H1 (cell line): ENCODE measurements at places on chromosomes 16 and 17.

DNA sequence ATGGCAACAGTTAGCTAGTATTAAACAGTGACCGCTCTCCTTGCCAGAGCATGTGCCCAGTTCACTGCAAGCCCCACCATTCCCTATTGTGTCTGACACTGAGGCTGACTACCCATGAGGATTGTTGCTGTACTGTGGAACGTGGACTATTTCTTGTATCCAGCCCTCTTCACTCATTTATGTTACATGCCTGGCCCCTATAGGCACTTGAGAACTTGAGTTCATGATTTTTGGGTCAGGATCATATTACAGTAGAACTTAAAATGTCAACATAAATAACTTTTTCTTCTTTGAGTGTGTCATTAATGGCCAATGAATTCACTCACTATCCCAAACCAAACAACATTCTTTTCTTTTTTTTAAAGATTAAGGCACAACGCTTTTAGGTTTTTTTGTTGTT lies 55.7 kb downstream of the LYRM1 start:
- no peak overlapping the region for H3K4me3 ChIP-seq
- no peaks in the 10 kb centered on the region for H3K4me1 ChIP-seq
- no peak for DNase-seq
- no peaks in the 10 kb centered on the region for H3K27me3 ChIP-seq
- no peak overlapping the region for H3K27ac ChIP-seq

DNA sequence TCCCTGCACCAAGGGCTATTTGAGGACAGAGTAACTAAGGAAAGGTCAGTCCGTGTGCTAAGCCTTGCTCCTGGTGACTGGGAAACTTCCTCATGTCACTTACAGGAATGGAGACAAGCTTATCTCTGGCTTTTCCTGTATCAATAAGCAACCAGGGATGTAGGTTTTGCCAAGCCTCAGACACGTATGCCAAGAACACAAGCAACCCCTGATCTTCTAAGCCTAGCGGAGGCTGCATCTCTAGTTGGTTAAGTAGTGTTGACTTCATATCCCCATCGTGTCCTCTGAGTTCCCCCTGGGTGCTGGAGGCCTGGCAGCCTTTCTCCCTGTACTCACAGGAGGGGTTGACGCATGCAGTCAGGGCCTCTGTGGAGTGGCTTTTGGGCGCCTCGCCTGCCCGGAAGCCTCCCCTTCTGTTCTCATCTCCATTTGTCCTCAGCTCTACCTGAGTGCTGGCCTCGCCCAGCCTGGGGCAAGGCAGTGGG lies 1.4 kb upstream of the C1QTNF1 start:
- H3K27me3 ChIP-seq, result peaks cover 72% of the 10 kb centered on the region
- H3K36me3 ChIP-seq, result no peaks in the 10 kb centered on the region
- no peak overlapping the region for H3K27ac ChIP-seq
- peaks cover 2% of the 10 kb centered on the region; the same call in 1 of the 2 replicates for H3K4me1 ChIP-seq

- H3K4me3 ChIP-seq, result no peak overlapping the region
- H3K4me1 ChIP-seq, result no peaks in the 10 kb centered on the region
- H3K27ac ChIP-seq, result no peak overlapping the region
- H3K36me3 ChIP-seq, result no peaks in the 10 kb centered on the region
Measured at GRCh38 chr16:63613701-63614100, 1508.2 kb downstream of the CDH11 start.

GRCh38 chr16:2791174-2791573 lies 3.8 kb upstream of the PRSS33 start:
- DNase-seq, result no peak
- no peak overlapping the region for H3K4me3 ChIP-seq
- H3K27ac ChIP-seq, result no peak overlapping the region
- H3K4me1 ChIP-seq, result 0 out of 2 replicates have a peak, but pooled peaks cover 1% of the 10 kb centered on the region
- H3K27me3 ChIP-seq, result no peaks in the 10 kb centered on the region

- no peak overlapping the region for H3K4me3 ChIP-seq
- H3K27me3 ChIP-seq, result no peaks in the 10 kb centered on the region
- no peaks in the 10 kb centered on the region for H3K4me1 ChIP-seq
- peaks cover 35% of the 10 kb centered on the region for H3K36me3 ChIP-seq
- H3K27ac ChIP-seq, result no peak overlapping the region
Measured at GRCh38 chr16:23668225-23668624, 10.5 kb upstream of the PLK1 start.

DNA sequence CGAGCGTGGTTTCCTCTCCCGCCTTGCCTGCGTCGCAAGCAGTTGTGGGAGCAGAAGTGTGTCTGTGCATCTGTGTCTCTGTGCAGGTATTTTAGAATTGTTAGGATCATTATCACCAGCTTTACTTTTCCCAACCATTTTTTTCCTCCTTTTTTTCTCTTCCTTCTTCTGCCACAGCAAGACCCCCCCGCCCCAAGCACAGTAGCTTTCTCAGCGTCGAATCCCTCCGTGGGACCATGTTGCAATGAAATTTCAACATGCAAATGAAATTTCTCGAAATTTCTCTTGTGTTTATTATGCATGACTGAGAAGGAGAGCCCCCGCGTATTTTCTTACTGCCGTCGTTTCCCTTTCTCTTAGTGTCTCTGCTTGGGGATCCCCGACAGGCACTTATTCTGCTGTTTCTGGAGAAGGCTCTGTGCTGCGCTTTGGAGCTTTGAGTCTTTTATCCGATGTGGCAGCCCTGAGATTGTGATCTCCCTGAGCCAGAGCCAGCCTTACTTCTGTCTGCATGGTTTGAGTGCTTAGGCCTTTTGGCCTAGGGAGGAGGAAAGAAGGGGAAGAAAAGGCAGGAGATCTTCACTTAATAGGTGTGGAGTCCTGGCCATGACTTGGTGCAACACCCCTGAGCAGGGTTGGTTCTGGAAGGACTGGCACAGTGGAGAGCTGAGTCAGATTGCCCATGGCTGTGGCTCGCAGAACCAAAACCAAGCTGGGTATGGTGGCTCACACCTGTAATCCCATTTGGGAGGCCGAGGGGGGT lies 5.0 kb downstream of the ARMC7 start:
- H3K27ac ChIP-seq, result no peak overlapping the region
- H3K4me1 ChIP-seq, result no peaks in the 10 kb centered on the region
- no peaks in the 10 kb centered on the region for H3K36me3 ChIP-seq
- no peaks in the 10 kb centered on the region for H3K27me3 ChIP-seq

GRCh38 chr17:14813649-14814370 lies 451.3 kb downstream of the PMP22 start:
- no peaks in the 10 kb centered on the region for H3K27me3 ChIP-seq
- no peak overlapping the region for H3K4me3 ChIP-seq
- no peaks in the 10 kb centered on the region for H3K4me1 ChIP-seq
- H3K36me3 ChIP-seq, result no peaks in the 10 kb centered on the region

DNA sequence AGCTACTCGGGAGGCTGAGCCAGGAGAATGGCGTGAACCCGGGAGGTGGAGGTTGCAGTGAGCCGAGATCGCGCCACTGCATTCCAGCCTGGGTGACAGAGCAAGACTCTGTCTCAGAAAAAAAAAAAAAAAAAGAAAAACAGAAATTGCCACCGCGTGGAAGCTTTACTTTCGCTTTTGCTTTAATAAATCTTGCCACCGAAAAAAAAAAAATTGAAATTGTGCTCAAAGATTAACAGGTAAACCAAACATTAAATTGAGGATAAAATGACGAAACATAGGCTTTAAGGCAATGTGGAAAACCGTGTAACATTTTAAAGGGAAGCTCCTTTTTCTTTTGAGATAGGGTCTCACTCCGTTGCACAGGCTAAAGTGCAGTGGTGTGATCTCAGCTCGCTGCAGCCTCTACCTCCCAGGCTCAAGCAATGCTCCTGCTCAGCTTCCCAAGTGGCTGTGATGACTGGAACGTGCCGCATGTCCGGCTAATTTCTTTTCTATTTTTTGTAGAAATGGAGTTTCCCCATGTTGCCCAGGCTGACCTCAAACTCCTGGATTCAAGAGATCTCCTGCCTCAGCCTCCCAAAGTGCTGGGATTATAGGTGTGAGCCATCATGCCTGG lies 40.1 kb downstream of the ZNF276 start:
- H3K27me3 ChIP-seq, result no peaks in the 10 kb centered on the region
- no peak overlapping the region for H3K4me3 ChIP-seq
- peaks cover 72% of the 10 kb centered on the region for H3K36me3 ChIP-seq
- no peak for DNase-seq
- H3K27ac ChIP-seq, result no peak overlapping the region
- H3K4me1 ChIP-seq, result no peaks in the 10 kb centered on the region

DNA sequence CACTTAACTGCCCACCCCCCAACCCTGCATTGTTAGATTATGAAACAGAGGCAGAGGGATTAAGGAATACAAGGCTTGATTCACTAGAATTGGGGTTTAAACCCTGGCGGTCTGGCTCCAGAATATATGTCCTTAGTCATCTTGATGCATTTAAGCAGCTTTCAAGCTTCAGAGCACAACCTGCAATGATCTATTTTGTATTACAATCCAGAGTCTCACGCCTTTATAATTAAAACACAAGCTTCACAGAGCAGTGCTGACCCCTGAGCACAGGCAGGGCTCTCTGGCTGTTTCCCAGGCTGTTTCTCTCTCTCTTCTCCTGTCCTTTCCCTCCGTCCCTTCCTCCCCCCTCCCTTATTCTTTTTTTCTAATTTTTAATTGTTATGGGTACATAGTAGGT lies 209.1 kb downstream of the SPECC1 start:
- no peak overlapping the region for H3K4me3 ChIP-seq
- H3K27ac ChIP-seq, result no peak overlapping the region
- no peaks in the 10 kb centered on the region for H3K27me3 ChIP-seq
- H3K4me1 ChIP-seq, result peaks cover 4% of the 10 kb centered on the region; the same call in 1 of the 2 replicates
- H3K36me3 ChIP-seq, result no peaks in the 10 kb centered on the region

DNA sequence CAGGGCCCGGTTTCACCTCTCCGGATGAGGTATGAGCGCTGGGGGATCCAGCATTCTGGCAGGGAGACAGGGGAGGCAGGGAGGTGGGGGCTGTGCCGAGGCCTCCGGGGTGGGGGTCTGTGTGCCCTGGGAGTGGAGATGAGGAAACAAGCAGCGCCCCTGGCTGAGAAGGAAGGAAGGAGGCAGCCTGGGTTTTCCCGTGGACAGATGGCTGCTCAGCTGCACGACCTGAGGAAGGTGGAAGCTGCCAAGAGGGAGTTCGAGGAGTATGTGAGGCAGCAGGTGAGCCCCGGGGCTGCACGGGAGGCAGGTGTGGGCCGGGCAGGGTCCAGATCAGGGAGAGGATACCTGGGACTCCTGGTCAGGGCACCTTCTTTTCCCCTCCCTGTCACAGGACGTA lies 4.3 kb downstream of the RNF112 start:
- no peak overlapping the region for H3K4me3 ChIP-seq
- no peak overlapping the region for H3K27ac ChIP-seq
- H3K27me3 ChIP-seq, result no peaks in the 10 kb centered on the region
- no peak for DNase-seq

- H3K27me3 ChIP-seq, result no peaks in the 10 kb centered on the region
- H3K27ac ChIP-seq, result no peak overlapping the region
- no peak overlapping the region for H3K4me3 ChIP-seq
- peaks cover 4% of the 10 kb centered on the region for H3K4me1 ChIP-seq
- no peaks in the 10 kb centered on the region for H3K36me3 ChIP-seq
Measured at GRCh38 chr17:70636517-70637133, 467.3 kb downstream of the KCNJ2 start.

GRCh38 chr16:4663777-4664465 lies 29.4 kb upstream of the NUDT16L1 start:
- no peak overlapping the region for H3K27ac ChIP-seq
- H3K27me3 ChIP-seq, result no peaks in the 10 kb centered on the region
- H3K36me3 ChIP-seq, result peaks cover 21% of the 10 kb centered on the region
- no peak for DNase-seq
- no peaks in the 10 kb centered on the region for H3K4me1 ChIP-seq
- H3K4me3 ChIP-seq, result no peak overlapping the region

- peaks cover 6% of the 10 kb centered on the region; the same call in 1 of the 2 replicates for H3K4me1 ChIP-seq
- no peaks in the 10 kb centered on the region for H3K27me3 ChIP-seq
- no peak overlapping the region for H3K4me3 ChIP-seq
- no peak for DNase-seq
- no peaks in the 10 kb centered on the region for H3K36me3 ChIP-seq
Measured at GRCh38 chr16:53913099-53913870, 209.3 kb downstream of the FTO start.

GRCh38 chr17:1713878-1714426 lies 3.8 kb upstream of the TLCD2 start:
- H3K27me3 ChIP-seq, result no peaks in the 10 kb centered on the region
- peak overlapping the region; percentile 49 for H3K27ac ChIP-seq
- no peaks in the 10 kb centered on the region for H3K36me3 ChIP-seq
- peak overlapping the region; percentile 83 for H3K4me3 ChIP-seq
- H3K4me1 ChIP-seq, result peaks cover 19% of the 10 kb centered on the region
- no peak for DNase-seq

DNA sequence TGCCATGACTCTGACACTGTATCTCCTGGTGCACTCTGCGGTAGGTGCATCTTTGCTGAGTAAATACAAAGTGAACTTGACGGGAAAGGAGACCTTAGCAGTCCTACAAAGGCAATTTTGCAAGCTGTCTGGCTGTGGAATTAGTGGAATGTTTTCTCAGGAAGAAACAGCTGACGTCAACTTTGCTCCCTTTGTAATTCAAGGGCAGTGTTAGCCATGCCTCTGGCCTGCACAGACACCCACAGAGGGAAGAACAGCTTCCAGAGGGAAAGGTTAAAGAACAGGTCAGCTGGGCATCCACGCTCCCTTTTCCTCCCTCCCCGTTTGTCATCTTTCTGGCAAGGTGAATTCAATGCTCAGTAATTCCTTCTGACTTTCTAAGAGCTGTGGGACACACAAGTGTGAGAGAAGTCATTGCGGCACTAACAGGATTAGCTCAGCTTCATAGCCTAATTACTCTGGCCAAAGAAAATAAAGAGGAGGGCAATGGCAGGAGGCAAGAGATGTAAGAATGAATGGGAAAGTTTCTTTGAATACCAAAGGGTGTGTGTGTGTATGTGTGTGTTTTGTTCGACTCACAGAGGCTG lies 476.9 kb upstream of the GOT2 start:
- DNase-seq, result no peak
- H3K4me1 ChIP-seq, result no peaks in the 10 kb centered on the region; the same call in 1 of the 2 replicates
- H3K27me3 ChIP-seq, result no peaks in the 10 kb centered on the region
- no peak overlapping the region for H3K4me3 ChIP-seq
- no peaks in the 10 kb centered on the region for H3K36me3 ChIP-seq
- H3K27ac ChIP-seq, result no peak overlapping the region

GRCh38 chr16:15557258-15557657 lies 85.7 kb downstream of the MARF1 start:
- H3K4me3 ChIP-seq, result no peak overlapping the region
- DNase-seq, result no peak
- no peaks in the 10 kb centered on the region for H3K27me3 ChIP-seq
- no peaks in the 10 kb centered on the region for H3K4me1 ChIP-seq
- no peak overlapping the region for H3K27ac ChIP-seq

DNA sequence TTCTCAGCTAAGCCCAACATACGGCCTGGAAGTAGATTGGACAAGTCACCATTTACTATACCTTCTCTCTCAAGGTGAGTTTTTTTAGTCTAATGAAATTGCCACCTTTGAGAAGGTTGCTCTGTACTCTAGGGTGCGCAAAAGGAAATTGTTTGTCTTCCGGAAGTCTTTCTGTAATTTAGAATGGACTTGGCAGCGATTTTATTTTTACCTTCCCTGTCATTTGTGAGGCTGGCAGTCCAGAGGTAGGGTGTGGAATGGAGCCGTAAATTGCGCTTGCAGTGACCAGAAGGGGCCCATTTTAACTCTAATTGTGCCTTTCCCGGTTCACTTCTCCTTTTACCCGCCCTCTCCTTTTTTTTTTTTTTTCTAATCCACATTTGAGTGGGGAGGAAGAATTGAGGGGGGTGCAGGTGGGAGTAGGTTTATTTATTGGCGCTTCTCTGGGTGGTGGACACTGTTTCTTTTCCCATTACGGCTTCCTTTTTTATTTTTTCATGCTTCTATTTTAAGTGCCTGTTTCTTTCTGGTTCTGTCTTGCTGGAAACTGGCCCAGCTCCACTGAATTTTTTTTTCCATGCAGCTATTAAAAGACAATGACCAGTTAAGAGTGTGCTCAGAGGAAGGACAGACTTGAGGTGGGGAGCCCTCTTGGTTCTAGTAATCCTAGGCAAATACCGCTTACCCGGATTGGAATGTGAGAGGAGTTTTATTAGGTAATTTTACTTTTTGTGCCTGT lies 89.7 kb upstream of the CLEC18A start:
- H3K4me1 ChIP-seq, result no peaks in the 10 kb centered on the region
- DNase-seq, result no peak
- no peak overlapping the region for H3K4me3 ChIP-seq
- H3K27me3 ChIP-seq, result no peaks in the 10 kb centered on the region
- no peak overlapping the region for H3K27ac ChIP-seq
